Left kidney (tissue), 8 donors: ENCODE measurements at places on chromosomes 7 and 10. TPM values are rescaled to one million over a fixed set of nuclear protein-coding genes. Genes with fewer than 3 reads are reported as not detected.

DNA sequence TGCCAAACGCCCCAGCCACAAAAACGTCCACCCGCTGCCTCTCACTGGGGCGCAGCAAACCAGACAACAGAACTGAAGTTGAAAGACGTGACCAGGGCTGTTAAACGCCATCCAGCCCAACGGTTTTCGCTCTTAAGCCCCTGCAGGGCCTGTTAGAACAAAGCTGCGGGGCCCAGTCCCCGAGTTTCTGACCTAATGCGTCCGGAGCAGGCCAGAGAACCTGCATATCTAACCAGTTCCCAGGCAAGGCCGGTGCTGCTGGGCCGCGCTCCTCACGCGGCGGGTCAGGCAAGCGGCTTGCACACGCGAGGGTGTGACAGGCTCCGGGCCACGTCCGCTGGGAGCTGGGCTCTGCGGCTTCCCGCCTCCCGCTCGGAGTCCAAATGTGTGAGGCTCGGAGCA lies 87.0 kb downstream of the PTPRN2 start:
- DNase-seq, result no peak

DNA sequence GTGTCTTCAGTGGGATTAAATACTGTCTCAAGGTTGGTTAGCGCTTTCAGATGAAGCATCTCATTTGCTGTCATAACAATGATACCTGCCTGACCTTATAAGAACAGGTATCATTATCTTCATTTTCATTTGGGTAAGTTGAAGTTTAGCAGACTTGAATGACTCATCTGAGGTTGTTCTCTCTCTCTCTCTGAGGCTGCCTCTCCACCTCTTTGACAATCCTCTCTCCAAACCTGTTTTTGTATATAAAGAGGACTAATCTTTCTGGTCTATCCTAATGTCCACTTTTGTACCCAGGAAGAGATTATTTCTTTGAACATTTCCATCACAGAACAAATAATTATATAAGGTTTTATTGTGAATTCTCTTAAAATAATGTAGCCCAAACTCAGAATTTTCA lies 291.4 kb downstream of the KLF6 start:
- no peak for DNase-seq

DNA sequence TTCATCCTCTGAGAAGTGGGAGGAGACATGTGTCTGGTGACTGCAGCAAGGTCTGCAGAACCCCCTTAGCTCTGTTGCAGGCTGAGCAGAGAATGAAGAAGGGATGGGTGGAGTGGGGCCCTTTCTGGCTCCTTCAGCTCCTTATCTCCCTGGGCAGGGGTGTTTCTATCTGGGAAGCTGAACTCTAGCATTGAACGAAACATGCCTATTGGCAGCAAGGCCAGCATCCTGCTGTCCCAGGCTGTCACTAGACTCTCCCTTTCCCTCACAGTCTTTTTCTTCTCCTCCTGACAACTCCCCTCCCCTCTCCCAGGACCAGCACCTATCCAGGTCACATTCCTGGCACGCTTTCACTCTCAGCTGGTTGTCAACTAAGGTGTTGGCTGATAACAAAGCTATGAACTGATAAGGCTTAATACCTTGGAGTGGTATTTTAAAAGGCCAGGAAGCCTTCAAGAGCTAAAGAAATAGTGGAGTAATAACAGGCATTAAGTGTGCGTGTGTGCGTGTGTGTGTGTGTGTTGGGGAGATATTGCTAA lies 128.8 kb upstream of the FZD8 start:
- no peak for DNase-seq

- no peak for DNase-seq
These were observed 82.2 kb downstream of the CFAP58 start for GRCh38 chr10:104435822-104436221.

- no peak for DNase-seq
These were observed 1149.2 kb upstream of the CELF2 start for GRCh38 chr10:9868499-9868898.

DNA sequence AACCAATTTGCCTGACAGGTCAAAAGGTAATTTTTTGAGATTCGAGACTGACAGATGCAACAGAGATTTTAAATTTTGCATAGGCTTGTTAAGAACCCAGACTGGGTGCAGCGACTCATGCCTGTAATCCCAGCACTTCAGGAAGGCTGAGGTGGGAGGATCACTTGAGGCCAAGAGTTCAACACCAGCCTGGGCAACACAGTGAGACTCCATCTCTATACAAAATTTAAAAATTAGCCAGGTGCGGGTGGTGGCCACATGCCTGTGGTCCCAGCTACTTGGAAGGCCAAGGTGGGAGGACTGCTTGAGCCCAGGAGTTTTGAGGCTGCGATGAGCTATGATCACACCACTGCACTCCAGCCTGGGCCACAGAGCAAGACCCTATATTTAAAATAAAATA lies 34.6 kb downstream of the AMZ1 start:
- DNase-seq, result no peak

Gene SSC4D
- polyA plus RNA-seq, result 4.3 TPM

Gene LIPF
- polyA plus RNA-seq, result 0.47 TPM

Gene SPDYE5
- 7.3 TPM for polyA plus RNA-seq

DNA sequence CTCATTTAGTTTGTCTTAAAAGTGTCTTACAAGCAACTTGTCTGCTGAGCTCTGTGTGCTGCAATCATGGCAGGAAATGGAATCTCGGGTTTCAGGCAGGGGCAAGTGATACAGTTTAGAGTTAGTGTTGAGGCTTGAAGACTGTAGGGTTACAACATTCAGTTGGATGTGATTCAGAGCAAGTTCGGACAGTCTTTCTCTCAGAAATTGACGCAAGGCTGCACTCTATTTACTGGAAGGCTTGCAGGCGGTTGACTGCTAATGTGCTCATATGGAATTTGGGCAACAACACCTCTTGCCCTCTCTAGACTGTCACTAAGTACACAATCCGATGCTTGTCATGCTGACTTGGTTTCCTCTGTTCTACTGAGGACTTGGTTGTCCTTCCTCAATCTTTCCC lies 161.7 kb upstream of the BMPER start:
- no peak for DNase-seq

DNA sequence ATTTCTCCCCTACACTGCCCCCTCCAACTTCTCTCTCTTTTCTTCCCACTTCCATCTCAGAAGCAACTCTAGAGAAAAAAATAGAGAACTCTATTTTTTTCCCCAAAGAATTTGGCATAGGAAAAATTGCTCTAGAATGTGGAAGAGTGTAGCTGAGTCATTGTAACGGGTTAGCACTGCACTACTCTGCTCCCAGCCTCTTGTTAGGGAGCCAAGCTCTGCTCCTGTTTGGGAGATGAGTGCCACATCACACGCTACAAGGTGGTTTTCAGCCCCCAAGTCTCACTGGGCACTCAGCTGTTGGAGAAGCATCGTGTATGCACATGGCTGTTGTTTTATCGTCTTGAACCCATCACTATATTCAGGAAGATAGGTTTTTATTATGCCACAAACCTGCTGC lies 136.4 kb downstream of the BMPER start:
- DNase-seq, result no peak

Gene LRRD1
- 0.75 TPM for polyA plus RNA-seq

Gene STAMBPL1
- polyA plus RNA-seq, result 2.3 TPM

Gene TMEM196
- not detected for polyA plus RNA-seq

GRCh38 chr10:61845950-61846268 lies 55.6 kb upstream of the ARID5B start:
- DNase-seq, result no peak

Gene MMP21
- 0.30 TPM for polyA plus RNA-seq

Gene PDZD8
- 48.4 TPM for polyA plus RNA-seq

DNA sequence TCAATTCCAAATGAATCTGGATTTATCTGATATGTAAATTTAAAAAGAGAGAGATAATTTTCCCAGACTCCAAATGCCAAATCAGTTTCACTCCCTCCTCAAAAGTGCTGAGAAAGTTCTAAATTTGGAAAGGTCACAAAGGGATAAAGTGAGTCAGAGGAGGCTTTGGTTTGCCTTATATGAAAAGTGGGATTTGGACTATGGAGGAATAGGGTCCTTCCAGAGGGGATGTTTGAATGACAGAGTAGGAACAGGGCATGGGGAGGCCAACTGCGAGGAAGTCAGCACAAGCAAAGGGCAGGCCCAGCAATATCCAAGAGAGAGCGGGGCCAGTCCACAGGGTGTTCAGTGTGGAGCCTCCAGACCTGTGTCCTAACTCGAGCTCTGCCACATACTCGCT lies 9.8 kb upstream of the FAS start:
- no peak for DNase-seq

- DNase-seq, result no peak
These were observed 88.3 kb downstream of the GALNT17 start for GRCh38 chr7:71220210-71220695.

Gene CLRN3
- 22.5 TPM for polyA plus RNA-seq

DNA sequence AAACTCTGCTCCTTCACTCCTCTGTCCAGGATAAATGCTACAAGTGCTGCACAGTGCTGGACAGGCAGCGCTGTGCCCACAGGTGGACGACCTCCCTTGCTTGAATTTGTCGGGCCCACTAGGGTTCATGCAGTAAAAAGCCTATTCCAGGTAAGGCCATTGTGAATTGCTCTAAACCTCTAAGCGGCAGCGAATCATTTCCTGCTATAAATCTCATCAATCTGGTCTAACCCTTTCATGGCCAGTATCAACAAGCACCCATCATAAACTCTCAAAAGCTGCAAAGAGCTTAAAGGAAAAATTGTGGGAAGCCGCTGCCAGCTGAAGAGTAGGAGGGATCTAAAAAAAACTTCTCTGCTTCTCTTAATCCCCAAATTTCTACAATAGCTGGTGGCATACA lies 134.2 kb downstream of the SLC25A13 start:
- DNase-seq, result no peak

DNA sequence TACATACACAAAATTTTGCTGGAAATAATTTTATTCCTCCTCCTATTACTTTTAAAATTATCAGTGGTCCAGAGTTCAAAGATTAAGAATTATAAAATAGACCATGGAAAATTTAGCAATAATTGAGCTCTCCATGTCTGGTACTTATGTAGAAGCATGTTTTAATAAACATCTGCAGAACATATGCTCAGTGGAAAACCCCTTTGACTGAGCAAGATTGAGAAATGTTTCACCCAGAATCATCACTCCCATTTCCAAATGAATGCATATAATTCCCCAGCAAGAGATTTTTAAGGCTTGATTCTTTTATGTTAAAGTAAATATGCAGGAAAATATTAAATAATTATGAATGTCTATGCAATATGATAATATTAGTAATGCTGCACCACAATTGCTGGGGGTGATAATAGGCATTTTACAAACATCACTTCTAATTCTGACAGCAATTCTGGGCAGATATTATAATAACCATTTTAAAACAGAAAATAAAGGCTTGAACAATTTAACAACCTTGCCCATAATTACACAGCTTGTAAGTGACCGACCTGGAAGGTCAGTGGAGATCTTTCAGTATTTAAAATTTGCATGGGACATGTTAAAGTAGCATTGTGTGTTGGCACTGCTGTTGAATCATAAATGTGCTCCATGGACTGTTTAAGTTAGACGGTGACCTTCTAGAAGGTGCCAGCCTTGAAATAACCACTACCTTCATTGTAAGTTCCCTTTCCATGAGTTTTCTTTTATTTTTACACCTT lies 45.6 kb upstream of the TES start:
- DNase-seq, result no peak

Gene WNT16
- 0.07 TPM for polyA plus RNA-seq

DNA sequence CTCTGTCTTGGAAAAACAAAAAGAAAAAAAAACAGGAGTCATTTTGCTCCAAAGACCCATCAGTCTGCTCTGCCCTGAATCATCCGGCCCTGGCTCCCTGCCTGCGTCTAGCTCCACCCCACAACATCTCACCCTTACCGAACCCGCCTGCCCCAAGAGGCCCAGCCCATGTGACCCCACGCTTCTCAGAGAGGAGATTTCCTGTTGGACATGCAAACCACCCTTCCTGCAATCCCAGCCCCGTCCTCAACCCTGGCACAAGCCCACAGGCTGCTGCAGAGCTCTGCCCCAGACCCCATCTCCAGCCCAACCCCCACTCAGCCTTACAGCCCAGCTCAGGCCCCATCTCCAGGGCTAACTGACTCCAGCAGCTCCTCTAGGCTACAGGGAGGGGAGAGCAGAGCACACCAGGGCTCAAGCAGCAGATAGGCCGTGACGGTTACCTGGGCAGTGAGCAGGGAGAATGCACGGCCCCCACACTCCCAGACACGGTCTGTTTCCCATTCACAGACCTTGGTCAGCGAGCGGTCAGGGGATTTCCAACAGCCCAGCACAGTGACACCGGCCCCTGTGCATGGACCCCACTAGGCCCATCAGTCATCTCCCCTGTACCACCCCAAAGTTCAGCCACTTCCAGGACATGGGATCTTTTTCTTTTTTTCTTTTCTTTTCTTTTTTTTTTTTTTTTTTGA lies 69.9 kb upstream of the GTF2I start:
- DNase-seq, result peak; percentile 82

- no peak for DNase-seq
These were observed 77.1 kb downstream of the MAP3K8 start for GRCh38 chr10:30510932-30511700.

GRCh38 chr7:90758933-90759562 lies 162.9 kb downstream of the CDK14 start:
- no peak for DNase-seq

GRCh38 chr10:48279081-48279751 lies 4.7 kb upstream of the FRMPD2 start:
- DNase-seq, result no peak

DNA sequence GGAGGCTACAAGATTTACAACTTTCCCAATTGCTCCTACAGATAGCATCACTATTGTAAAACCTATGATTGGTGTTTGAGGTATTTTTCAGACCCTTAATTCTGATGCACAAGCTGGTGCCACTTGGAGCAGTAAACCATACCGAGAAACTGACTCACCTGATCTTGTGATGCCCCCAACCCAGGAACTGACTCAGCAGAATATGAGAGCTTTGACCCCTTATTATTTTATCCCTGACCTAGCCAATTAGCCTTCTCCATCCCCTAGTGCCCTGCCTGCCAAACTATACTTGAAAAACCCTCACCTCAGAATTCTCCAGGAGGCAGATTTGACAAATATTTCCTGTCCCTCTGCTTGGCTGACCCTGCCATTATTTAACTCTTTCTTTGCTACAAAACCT lies 585.9 kb upstream of the GHITM start:
- DNase-seq, result no peak

- no peak for DNase-seq
These were observed 137.7 kb upstream of the MDFIC start for GRCh38 chr7:114784177-114784576.

Gene GNAT3
- polyA plus RNA-seq, result not detected

DNA sequence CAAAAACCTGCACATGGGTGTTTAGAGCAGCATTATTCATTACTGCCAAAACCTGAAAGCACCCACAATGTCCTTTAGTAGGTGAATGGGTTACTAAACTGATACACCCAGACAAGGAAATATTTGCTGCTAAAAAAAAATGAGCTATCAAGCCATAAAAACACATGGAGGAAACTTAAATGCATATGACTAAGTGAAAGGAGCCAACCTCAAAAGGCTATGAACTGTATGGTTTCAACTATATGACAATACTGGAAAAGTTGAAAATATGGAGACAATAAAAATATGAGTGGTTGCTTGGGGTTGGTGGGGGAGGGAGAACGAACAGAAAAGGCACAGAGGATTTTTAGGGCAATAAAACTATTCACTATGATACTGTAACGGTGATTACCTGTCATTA lies 291.0 kb downstream of the TNS3 start:
- no peak for DNase-seq

Gene PARD3
- polyA plus RNA-seq, result 81.9 TPM
